ENCODE measurements at places on chromosomes 11 and 22.

GRCh38 chr11:92707173-92707619, 262.3 kb upstream of the MTNR1B start:
- DNase-seq = no peak

DNA sequence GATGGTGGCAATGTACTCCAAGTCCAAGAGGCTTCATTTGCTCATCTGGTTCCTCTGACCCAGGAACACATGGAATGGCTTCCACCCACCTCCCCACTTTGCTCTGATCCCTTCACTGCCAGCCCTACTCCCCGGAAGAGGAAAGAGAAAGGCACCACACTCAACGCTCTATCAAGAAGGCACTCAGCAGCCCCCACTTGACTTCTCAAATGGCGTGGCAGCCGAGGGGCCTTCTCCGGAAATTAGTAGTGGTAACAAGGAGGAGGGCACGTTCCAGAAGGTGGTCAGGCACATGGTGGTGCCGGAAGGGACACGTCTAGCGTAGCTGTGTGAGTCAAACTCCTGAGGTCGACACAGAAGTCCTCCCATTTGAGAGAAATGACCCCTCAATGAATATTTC, 36.5 kb upstream of the CYP2D6 start:
- DNase-seq = no peak

DNA sequence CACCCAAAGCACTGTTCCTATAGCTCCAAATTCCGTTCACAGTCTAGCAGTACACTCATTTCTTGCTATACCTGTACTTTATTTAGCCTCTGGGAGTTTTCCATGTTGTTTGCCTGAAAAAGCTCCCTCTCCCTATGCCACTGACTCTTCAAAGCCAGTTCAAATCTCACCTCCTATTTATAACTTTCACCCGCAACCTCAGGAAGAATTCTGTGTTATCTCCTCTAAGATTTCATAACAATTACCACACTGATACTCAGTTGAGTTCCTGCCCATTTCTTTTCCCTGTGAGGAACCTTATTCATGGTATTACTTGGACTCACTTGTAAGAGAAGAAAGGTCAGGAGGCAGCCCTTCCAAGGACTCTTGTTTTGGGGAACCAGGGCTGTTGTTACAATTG, 25.2 kb downstream of the GDPD4 start:
- DNase-seq = no peak

DNA sequence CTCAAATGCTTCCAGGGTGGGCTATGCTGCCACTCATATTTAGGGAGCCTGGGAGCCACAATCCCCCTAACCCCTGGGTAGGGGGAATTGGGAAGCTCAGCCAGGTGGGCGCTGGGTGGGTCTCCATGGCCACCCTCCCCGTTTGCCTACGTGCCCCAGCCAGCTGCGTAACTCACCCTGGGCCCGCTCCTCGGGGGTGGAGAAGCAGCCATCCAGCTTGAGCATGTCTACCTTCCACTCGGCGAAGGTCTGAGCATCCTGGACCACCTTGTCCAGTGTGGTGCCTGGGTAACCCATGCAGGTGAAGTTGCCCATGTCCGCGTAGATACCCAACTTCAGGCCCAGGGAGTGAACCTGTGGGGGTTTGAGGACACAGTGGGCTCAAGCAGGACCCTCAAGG, 3.7 kb downstream of the NAGA start:
- no peak for DNase-seq

DNA sequence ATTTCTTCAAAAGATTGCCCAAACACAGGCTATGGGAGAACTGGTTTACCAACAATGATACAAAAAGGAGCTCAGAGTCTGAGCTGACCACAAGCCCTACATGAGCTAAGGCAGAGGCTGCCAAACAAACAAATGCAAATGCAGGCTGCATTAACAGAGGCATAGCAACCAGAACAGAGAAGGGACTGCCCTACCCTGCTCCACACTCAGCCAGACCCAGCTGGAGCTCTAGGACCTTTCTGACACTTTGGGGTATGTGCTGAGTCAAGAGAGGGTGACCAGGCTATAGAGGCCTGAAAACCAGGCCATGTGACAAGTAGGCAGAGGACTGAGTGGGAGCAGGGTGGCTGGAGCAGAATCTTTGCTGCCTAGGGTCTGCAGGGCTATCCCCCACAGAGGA, 17.8 kb upstream of the P2RY2 start:
- no peak for DNase-seq

GRCh38 chr22:21448627-21449416, 18.4 kb upstream of the TMEM191C start:
- peak; percentile 6 for DNase-seq

- DNase-seq = no peak
These were observed 22.1 kb upstream of the MMP7 start for GRCh38 chr11:102552447-102553194.
